ENCODE measurements at places on chromosomes 3 and 15.

DNA sequence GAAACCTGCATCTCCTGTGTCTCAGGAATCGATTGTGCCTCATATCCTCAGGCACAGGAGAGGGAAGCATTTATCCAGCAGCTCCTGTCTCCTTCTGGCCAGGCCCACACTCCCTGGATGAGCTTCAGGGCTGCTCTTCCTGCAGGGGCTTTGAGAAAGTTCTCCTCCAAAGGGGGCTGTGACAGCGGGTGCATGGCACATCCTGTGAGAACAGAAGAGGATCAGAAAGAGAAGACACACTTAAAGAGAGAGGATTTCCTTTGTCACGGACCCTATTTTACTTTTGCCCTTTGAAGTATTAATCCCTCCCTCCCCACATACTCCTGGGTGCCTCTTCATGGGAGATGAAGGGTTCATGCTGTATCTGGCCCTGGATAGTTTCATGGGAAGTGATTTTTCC lies 46.0 kb downstream of the MFSD1 start:
- no peak for DNase-seq

GRCh38 chr15:60301024-60301423 lies 96.8 kb downstream of the ANXA2 start:
- DNase-seq = no peak

- DNase-seq = no peak
These were observed 39.0 kb downstream of the EHD4 start for GRCh38 chr15:41933326-41933725.

- DNase-seq = no peak
These were observed 10.7 kb downstream of the TRAIP start for GRCh38 chr3:49845694-49846093.

GRCh38 chr3:26246901-26247300 lies 375.7 kb upstream of the LRRC3B start:
- no peak for DNase-seq

- DNase-seq = peak; percentile 31
These were observed 780 bp downstream of the TIPARP start for GRCh38 chr3:156674911-156675829.

DNA sequence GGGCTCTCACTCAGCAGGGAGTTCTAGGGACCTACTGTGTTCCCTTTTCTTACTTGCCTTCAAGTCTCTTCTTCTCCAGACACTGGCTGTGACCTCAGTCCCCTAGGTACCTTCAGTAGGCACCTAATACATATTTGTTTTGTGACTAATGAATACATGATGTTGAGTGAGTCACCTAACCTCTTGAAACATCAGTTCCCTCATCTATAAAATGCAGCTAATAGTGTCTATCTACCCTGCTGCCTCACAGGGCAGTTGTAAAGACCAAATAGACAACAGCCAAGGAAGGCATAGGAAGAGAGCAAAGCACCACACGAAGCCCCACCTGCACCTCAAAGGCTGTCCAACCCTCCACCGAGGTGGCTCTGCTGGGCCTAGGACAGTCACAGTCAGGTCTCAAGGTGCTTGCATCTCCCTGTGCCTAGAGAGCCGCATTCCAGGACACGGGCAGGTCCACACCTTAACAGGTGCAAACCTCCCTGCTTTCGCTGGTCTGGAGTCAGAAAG lies 29.1 kb downstream of the DAPK2 start:
- no peak for DNase-seq

- DNase-seq = no peak
These were observed 19.4 kb upstream of the PRR20G start for GRCh38 chr3:127307112-127307835.

DNA sequence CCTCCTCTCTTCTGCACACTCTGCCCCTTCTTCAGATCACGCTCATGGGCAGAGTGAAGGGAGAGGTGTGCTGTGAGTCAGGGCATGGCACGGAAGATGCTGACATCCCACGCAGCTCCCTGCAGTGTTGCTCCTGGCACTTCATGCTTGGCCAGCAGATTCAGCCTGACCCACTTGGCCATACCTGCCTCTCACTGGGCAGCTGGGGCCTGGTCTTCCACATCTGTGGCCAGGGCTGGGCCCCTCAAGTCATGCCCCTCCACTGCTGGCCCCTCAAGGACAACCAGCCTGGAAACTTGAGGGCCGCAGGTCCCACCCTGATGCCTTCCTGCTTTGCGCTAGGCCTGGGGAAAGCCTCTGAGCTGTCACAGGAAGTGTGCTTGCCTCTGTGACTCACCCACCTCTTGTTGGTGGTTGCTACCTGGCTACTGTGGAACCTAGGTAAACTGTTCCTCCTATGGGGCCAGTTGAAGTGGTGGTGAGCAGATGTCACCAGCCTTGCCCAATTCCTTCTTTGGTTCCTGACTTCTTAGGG lies 48.7 kb downstream of the BSN start:
- peak; percentile 38 for DNase-seq

GRCh38 chr3:46998121-46998851 lies 18.8 kb downstream of the NBEAL2 start:
- DNase-seq = peak; percentile 75

DNA sequence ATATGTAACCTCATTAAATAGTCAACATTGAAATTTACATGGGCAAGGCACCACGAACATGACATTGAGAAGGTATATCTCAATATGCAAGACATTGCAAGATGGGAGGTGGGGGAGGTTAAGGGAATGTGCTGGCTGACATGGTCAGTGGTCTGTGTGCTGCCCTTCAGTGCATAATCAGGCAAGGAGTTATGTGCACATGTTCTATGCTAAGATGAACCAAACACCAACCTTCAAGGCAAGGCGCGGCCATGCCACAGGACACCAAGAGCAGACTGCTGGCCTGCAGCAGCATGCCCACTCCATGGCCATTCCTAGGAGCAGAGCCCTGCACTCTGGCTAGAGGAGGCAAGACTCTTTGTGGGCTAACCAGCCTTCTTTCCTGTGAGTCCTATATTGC lies 40.9 kb upstream of the TSPAN3 start:
- no peak for DNase-seq

DNA sequence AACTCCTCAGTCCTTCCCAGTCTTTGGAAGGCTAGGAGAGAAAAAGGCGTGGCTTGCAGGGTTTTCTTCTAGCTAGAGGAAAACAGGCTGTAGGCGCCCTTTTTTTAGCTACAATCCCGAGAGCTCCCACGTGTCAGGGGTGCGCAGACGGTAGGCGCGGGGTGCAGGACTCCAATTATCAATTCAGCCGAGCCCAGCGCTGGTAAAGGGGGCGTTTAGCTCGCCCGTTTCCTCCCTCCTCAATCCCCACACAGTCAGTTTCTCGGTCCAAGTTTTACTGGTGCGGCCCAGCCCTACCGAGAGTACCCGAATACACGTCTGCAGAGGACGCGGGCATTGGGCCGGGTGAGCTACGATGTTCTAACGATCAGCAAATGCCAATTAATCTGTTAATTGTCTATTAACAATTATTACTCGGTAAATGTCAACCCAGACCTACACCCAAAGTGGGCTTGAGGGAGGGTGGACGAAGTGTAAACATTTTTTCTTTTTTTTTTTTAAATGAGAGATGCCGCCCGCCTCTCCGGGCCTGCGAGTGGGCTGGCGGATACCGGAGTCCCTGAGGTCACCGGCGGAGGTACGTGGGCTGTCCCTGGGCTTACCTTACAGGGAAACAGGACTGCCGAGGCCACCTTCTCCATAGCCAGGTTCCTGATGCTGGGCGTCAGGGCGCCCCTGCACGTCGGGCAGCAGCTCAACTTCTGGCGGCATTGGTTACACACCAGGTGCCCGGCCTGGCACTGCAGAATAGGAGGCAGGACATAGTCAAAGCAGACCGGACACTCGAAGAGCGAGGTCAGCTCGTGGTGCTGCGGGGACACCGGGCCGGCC lies 923 bp downstream of the SIAH2 start:
- DNase-seq = no peak

GRCh38 chr15:90883526-90883975 lies 753 bp upstream of the FES start:
- DNase-seq = no peak

GRCh38 chr15:42087460-42087859 lies 6.9 kb downstream of the PLA2G4D start:
- DNase-seq = no peak

DNA sequence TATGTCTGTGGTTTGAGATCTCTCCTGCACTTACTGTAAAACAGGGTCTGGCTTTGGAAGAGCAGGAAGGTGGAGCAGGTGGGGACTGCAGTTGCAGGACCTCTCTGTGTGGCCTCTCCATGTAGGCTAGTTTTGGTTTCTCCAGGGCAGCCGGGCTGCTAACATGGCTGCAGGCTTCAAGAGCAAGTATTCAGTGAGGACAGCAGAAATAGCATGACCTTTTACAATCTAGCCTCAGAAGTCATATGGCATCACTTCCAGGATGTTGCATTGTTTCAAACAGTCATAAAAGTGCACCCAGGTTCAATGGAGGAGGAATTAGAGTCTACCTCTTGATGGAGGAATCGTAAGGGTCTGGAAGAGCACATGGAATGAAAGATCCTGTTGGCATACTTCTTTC lies 728.7 kb downstream of the NTRK3 start:
- no peak for DNase-seq

GRCh38 chr15:25435474-25436243 lies 3.2 kb downstream of the UBE3A start:
- DNase-seq = no peak

DNA sequence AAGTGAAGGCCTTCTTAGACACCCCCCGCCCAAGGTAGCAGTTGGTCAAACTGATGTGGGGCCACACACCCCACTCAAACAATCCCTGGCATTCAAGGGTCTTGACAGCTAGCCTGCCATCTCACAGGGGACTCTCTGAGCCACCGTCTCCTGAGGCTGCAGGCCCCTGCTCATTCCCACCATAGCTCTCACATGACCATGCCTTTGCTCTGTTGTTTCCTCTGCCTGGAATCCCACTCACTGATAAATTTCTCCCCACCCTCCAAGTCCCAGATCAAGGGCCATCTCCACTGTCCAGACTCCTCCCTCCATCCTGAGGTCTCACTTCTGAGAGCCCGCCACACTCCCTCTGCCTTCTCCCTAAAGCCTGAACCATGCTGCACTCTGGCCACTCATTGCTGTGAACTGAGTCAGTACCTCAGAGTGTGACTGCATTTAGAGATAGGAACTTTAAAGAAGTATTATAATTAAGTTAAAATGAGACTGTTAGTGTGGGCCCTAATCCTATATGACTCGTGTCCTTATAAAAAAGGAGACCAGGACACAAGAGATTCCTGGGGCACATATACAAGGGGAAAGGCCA lies 10.0 kb downstream of the WNT7A start:
- DNase-seq = no peak

- no peak for DNase-seq
These were observed 220.9 kb upstream of the SUCLG2 start for GRCh38 chr3:67875338-67875737.

GRCh38 chr3:104629038-104629437 lies 737.7 kb upstream of the ALCAM start:
- DNase-seq = no peak

- DNase-seq = no peak
These were observed 104.7 kb upstream of the VEPH1 start for GRCh38 chr3:157607826-157608405.

DNA sequence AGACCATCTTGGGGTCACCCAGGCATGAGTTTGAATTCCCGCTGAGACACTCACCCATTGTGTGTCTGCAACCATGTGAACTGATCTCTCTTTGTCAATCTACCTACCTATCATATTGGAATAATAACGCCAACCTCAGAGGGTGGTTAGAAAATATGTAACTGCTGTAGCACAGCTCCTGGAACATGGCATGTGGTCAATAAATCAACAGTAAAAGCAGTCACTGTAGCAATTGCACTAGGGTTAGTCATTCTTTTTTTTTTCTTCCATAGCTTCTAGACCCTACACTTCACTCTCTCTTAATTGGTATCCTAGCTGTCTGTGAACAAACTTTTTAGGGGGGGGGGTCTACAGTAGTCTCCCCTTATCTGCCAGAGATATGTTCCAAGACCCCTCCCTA lies 64.2 kb upstream of the SLCO2A1 start:
- no peak for DNase-seq

GRCh38 chr3:15303728-15304127 lies 28.7 kb downstream of the SH3BP5 start:
- no peak for DNase-seq

DNA sequence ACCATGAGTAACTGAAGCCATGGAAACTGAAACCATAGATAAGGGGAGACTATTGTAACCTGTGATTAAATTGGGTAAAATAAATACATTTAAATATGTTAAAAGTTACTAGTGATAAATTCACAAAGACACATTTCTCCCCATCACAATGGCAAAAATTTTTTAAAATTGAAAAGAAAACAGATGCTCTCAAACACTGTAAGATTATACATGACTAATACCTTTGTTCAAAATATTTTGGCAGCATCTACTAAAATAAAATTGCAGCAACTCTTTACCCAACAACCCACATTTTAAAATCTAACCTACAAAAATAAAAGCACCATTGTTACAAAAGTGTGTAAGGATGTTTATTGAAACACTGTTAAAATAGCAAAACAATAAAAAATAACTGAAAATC lies 93.3 kb downstream of the CLASP2 start:
- no peak for DNase-seq

GRCh38 chr15:58241872-58242271 lies 103.7 kb downstream of the AQP9 start:
- no peak for DNase-seq

- DNase-seq = no peak
These were observed 8.4 kb downstream of the ARHGEF26 start for GRCh38 chr3:154129625-154130024.

GRCh38 chr3:184295771-184296170 lies 3.3 kb upstream of the PSMD2 start:
- no peak for DNase-seq

GRCh38 chr3:131948806-131949205 lies 86.0 kb downstream of the CPNE4 start:
- DNase-seq = no peak

- no peak for DNase-seq
These were observed 40.8 kb upstream of the ATP1B3 start for GRCh38 chr3:141835557-141836229.

DNA sequence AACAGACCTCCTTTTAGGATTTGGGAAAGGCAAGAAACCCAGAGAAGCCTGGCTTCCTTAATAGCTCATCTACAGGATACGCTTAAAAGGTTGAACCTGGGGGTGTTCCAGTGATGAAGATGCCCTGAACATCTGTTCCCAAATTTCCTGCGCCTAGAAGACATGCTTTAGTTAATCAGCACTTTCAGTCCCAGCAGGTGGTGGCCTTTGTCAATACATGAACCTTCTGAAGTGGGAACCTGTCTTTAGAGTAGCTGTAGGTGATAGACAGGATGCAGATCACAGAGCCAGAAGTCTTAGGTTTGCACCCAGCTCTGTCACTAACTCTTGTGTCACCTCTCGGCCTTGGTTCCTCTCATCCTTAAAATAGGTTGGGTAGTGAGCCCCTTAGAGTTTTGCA lies 149.7 kb upstream of the SYNPR start:
- no peak for DNase-seq

DNA sequence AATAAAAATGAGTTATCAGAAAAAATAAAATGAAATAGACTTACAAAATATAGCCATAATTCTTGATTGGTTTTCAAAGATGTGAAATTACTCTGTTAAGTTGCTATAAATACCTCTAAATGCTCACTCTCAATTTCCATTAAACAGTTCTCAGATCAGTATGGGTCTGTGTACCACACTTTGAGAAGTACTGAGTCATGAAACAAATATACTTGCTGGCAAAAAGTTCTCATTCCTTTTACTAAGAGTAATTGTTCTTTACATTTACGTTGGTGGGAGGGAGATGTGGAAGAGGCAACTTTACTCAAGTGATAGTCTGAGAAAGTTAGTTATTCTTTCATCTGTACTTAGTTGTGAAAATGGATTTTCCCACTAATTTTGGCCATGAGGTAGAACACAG lies 96.3 kb downstream of the ZNF385D start:
- DNase-seq = no peak
